ENCODE measurements at places on chromosomes 1 and 21.

DNA sequence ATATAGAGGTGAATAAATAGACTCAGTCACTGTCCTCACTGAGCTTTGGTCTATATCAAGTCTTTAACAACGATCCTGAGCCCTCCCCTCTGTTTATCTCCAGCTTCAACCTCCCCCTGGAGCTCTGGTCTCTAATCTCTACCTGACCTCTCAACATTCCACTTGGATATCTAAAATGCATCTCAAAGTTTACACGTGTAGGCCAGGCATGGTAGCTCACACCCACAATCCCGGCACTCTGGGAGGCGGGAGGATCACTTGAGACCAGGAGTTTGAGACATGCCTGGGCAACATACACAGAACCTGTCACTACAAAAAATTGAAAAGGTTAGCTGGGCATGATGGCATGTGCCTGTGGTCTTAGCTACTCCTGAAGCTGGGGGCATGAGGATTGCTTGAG lies 53.4 kb downstream of the GADD45A start:
- no peak for DNase-seq

- DNase-seq: no peak
These were observed 332.3 kb downstream of the COL11A1 start for GRCh38 chr1:102776071-102776470.

- no peak for DNase-seq
These were observed 70.0 kb downstream of the PRKAA2 start for GRCh38 chr1:56715156-56715555.

DNA sequence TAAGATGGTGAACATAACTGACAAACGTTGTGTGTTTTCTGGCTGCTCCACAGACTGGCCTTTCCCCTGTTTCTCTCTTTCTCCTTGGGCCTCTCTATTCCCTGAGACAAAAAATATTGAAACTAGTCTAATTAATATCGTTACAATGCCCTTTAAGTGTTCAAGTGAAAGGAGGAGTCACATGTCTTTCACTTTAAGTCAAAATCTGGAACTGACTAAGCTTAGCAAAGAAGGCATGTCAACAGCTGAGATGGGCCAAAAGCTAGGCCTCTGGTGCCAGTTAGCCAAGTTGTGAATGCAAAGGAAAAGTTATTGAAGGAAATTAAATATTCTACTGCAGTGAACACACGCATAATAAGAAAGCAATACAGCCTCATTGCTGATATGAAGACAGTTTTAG lies 32.2 kb upstream of the FCRL3 start:
- no peak for DNase-seq

- no peak for DNase-seq
These were observed 3.8 kb upstream of the SLC50A1 start for GRCh38 chr1:155131856-155132255.

- DNase-seq: no peak
These were observed 5.1 kb upstream of the CSRP1 start for GRCh38 chr1:201511941-201512539.

DNA sequence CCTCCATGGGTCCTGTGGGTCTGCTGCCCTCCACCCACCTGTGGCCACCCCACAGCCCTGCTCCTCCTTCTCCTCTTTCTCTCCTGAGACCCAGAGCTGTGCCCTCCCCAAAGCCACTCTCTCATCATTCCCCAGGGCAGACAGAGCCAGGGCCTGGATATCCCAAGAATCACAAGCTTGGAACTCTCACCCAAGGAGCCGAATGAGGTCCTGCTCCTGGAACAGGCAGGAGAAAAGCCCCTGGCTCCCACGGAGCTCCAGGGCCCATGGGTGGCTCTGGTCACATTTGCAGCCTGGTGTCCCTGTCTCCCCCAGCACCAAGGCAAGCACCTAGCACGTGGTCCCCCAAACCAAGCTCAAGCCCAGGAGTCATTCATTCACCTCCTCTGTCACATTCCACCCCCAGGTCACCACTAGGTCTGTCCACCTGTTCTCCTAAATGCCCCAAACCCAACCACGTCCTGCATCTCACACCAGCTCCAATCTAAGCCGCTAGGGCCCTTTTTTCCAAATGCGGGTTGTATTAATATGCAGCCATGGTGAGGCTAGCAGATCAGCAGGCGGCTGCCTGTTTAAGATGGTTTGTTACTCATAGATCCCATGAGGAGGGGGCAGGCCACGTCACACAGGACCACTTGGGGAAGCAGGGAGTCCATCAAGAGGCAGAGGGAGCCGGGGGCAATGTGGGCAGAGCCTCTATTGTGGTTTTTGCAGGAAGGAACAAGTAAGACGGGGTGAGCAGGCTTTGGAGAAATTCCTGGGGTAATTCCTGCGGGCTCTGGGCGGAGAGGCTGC lies 215.5 kb upstream of the VAMP3 start:
- DNase-seq: no peak

DNA sequence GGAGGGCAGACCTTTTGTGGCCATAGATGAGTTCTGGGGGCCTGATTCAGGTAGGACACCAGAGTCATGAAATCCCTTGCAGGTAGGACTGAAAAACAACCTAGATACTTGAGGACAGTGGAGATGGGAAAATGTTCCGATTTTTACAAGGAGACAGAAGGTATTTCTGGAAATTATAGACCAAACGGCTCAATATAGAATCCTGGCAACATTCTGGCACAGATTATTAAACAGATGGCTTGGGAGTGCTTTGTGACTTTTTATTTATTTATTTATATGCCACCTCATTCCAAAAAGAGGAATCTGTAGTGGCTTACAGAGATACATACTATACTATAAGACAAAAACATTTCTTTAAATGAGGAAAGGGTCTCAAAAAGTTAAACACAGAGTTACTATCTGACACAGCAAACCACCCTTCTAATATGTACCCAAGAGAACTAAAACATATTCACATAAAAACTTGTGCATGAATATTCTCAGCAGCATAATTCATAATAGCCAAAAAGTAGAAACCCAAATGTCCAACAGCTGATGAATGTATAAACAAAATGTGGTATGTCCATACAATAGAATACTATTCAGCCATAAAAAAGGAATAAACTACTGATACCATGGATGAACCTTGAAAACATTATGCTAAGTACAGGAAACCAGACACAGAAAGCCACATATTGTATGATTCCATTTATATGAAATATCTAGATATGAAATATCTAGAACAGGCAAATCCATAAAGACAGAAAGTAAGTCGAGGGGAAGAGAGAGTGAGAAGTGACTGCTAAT lies 49.8 kb downstream of the CDK18 start:
- DNase-seq: no peak

- DNase-seq: no peak
These were observed 101.4 kb upstream of the PDE4B start for GRCh38 chr1:65691152-65691900.

- no peak for DNase-seq
These were observed 133.4 kb downstream of the SYT2 start for GRCh38 chr1:202576816-202577215.

GRCh38 chr1:205927676-205928075 lies 15.6 kb downstream of the SLC26A9 start:
- DNase-seq: no peak

DNA sequence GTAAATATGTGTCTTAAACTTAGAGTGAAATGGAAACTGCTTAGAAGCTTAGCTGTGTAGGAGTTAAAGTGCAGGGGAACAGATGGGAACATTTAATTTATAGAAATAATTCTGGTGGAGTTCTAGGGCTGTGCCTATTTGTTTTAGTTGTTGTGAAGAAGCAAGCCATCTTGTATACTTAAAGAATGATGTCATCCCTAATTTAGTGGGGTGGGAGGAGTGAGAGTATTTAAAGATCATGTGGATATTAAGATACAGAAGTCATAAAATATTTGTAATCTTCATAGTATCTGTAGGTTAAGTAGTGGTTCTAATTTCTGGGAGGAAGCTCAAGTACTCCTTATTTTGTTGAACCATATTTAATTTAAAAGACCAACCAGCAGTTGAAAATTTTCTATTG lies 41.5 kb downstream of the BACH1 start:
- DNase-seq: no peak

- no peak for DNase-seq
These were observed 2.8 kb downstream of the DOP1B start for GRCh38 chr21:36159356-36159921.

GRCh38 chr21:14285147-14285761 lies 69.3 kb downstream of the RBM11 start:
- DNase-seq: no peak

- DNase-seq: no peak
These were observed 7.2 kb downstream of the LMOD1 start for GRCh38 chr1:201939148-201939547.

GRCh38 chr1:71706029-71706671 lies 576.2 kb downstream of the NEGR1 start:
- no peak for DNase-seq

- DNase-seq: no peak
These were observed 23.3 kb downstream of the WNT2B start for GRCh38 chr1:112532064-112532463.

DNA sequence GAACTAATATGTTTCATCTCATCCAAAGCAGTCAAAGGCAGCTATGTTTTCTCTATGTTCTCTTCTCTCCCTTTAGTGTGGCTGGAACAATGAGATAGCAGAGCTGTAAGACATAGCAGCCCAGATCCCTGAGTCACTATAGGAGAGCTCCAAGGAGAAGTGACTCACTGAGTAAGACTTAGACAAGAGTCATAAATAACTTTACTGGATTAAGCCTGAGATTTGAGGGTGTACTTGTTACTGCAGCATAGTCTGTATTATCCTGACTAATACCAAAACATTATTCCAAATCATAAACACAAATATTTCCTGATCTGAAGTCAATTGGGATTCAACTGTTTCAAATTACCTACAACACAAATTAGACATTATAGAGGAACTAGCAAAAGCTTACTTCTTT lies 3.9 kb downstream of the KRTAP19-8 start:
- DNase-seq: no peak

GRCh38 chr1:61851849-61852669 lies 109.8 kb downstream of the PATJ start:
- no peak for DNase-seq

DNA sequence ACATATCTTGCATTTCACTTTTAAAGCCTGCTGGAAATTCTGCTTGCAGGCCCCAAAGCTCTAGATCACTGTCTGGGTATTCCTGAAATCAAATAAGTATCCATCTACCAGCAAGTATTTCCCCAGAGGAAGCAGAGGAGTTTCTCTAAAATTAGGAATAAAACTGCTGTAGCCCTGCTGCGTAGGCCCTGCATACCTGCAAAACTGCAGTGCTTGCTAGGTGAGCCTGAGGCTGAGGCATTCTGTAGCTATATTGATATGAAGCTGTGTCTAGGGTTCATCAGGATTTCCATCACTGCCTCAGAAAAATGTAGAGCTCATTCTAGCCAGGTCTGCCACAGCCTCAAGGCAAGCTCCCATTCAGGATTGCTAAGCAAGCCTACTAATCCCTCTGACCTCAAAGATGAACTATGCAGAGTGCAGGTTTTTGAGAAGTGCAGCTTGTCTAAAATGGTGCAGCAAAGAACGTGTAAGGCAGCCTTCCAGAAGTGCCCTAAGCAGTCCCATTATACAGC lies 28.7 kb downstream of the NPHS2 start:
- DNase-seq: no peak
